ENCODE measurements at places on chromosomes 2 and 18.

DNA sequence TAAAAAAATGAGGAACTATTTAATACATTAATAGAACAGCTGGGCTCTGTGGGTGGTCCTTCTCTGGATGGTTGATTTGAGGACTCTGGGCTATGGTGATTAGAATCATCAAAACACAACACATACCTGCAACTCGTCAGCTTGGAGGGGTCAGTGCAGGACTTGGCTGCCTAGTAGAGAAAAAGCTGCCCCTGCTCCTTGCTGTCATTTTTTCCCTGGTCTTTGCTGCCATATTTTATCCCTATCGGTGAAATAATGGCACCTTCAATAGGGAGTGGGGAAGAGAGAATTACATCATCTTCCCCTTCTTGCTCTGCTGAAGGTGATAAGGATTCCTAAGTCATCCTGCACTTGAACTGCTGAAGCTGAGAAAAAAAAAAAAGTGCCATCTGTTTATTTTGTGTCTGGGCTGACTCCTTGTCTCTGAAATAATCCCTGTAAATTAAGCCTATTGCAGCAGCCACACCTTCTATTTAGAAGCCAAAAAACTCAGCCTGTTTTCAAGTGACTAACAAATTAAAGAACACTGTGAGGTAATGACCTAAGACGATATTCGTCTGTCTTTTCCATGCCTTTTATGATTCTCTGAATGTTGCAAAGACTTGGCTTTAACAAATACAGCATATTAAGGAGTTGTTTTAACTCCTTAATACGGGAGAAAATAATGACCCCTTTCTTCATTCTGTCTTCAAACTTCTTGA is 89.3 kb downstream of the ACVR1 start:
- no peak for DNase-seq

- no peak for DNase-seq
These were observed 8.0 kb downstream of the CD8A start for GRCh38 chr2:86782748-86783147.

GRCh38 chr2:240998995-240999791 is 775 bp downstream of the SNED1 start:
- DNase-seq: no peak

- DNase-seq: no peak
These were observed 131.2 kb downstream of the WDSUB1 start for GRCh38 chr2:159155320-159155719.

DNA sequence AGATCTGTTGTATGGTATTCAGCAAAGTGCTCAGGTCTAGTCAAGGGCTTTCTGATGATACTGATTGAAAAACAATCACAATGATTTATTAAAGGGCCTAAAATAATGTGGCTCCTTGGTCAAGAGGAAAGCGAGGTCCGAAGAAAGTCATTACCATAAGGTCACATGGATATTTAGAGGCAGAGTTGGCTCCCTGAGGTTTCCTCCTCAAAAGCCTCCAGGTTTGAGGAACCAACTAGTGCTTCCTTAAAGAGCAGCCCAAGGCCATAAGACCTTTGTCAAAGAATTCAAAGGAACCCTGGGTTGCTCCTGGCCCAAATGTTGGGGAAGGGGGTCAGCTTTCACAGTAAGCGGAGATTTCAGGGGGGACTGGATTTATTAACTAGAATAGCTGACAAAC is 280.7 kb upstream of the ATP5MC3 start:
- no peak for DNase-seq

DNA sequence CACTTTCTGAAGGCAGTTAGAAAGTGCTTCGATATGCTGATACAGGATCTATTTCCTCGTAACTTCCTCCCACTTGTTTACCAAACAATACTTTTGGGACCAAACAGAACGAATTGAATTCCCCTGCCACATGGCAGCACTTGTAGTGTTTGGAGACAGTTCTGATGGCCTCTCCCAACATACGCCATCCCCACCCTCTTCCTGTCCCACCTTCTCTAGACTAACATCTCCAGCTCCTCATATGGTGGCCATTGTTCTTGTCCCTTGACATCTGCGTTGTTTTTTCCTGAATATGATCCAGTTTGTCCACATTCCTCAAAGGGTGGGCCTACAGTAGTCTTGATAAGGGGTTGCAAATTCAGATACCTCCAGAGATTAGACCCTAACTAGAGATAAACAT is 53.4 kb upstream of the ANKRD44 start:
- DNase-seq: no peak

GRCh38 chr2:239142806-239143205 is 258.0 kb downstream of the HDAC4 start:
- no peak for DNase-seq

- DNase-seq: no peak
These were observed 41.6 kb downstream of the LAMA3 start for GRCh38 chr18:23730857-23731256.

- DNase-seq: no peak
These were observed 39.6 kb downstream of the FAM171B start for GRCh38 chr2:186733414-186733813.

DNA sequence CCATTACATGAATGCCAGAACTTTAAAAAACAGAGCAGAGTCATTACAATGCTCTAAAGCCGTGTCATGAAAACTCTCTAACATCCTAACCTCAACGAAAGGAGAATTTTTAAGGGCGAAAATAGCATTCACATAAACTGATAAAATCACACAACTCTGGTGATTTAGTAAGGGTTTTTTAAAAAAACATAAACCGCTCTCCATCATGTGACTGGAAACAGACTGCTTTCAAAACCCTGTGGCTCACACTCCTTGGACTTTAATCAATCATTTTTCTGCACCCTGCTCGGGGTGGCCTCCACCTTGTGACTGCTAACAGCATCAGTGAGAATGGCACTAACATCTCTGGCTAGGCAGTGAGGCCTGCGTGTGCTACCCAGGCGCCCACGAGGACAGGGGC is 12.1 kb downstream of the DOCK10 start:
- no peak for DNase-seq

- DNase-seq: no peak
These were observed 105.2 kb upstream of the YWHAQ start for GRCh38 chr2:9736021-9736420.

DNA sequence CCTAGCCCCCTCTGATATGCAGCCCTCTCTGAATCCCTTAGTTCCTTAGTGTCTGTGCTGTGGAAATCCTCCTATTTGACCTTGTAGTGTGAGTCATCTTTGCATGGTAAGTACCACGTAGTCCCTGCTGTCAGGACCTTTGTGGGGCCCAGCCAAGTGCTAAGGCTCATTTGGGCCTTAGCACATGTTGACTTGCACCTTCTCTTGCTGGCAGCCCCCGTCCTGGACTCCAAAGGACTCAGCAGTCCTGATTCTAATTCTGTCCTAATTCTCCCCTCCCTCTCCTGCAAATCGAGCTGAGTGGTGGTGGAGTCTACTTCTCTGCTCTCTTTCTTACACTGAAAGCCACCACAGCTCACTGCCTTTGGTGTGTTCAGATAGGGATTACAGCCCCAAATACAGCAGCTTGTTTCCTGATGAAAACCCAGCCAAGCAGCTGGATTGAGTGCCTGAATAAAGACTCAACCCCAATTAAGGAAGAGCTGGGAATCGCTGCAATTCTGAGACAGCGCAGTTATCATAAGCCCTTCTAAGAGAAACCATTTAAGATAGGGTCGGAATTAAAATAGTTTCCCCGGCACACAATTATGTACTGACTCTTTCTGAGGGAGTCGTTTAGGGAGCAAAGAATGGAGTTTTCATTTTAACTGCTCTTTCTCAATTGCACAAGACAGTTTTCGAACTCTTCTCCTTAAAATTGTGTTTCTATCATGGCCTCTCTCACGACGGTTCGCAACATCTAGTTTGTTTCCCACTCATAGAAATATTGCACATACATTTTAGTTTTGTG is 215.6 kb upstream of the TNP1 start:
- DNase-seq: no peak

DNA sequence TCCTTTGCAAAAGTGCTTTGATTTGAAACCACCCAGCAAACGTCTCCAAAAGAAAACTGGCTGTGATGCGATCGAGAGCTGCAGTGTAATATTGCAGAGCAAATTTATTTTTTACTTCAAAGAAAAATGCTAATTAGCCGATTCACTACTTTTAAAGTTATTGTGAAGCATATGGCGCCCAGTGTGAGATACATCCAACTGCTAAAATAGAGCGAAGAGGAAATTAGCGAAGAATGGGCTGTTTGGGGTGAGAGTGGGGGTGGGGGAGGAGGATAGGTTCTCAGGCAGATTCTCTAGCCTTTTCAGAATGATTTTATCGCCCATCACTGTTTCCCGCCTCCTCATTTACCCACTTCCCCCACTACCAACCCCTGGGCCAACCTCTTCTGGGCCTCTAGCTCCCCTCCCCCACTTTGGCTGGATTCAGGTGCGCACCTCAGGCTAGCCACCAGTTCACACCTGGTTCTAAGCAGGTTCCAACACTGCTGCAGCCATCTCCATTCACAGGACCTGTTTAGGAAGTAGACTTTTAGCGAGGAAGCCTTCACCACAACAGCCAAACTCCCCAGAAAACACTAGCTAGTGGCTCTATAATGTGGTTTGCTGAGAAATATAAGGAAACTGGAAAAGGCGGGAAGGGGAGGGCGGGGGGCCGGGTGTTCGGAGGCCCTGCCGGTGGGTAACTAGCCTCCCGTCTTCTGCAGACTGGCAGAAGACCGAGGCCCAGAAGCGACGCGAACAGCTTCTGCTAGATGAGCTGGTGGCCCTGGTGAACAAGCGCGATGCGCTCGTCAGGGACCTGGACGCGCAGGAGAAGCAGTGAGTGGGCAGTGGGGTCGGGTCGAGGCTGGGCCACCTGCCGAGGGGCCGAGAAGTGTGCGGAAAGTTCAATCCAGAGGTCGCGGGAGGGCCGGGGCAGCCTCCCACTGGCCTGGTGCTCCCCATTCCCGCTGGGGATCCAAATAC is 6.0 kb upstream of the OTX1 start:
- no peak for DNase-seq

DNA sequence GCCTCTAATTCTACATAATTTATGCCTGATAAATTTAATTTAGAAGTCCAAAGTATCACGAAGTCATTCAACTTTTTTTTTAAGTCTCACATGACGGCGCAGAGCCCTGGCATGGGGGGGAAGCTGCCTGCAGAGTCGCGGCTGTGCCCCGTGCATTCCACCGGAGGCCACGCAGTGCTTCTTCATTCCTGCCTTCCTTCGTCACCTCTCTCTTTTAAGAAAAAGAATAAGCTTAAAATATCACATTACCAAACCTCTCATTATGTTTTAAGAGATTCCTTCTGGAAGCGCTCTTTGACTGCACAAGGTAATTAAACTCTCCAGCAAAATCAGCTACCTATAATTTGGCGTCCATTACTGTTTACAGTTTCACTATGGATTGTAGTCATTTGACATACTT is 20.3 kb upstream of the KIDINS220 start:
- no peak for DNase-seq

GRCh38 chr2:28465148-28465885 is 30.5 kb upstream of the PLB1 start:
- no peak for DNase-seq

- DNase-seq: no peak
These were observed 47.4 kb downstream of the DNAJC10 start for GRCh38 chr2:182763311-182763912.

DNA sequence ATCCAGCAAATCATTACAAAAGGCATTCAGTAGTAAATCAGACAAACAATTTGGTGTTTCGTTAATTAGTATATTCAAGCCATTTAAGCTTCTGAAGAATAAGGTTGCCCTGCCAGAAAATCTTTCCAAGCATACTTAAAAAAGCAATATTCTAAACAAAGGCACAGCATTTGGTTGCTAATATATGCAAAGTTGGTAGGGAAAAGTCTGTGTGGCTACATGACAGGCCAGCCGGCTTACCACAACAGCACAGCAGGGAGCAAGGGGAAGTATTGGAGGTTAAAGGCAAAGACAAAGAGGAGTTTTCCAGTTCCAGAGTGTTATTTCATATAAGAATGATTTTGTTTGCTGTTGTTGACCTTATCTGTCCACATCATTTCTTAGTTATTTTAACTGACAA is 282.3 kb downstream of the MBD5 start:
- DNase-seq: no peak

DNA sequence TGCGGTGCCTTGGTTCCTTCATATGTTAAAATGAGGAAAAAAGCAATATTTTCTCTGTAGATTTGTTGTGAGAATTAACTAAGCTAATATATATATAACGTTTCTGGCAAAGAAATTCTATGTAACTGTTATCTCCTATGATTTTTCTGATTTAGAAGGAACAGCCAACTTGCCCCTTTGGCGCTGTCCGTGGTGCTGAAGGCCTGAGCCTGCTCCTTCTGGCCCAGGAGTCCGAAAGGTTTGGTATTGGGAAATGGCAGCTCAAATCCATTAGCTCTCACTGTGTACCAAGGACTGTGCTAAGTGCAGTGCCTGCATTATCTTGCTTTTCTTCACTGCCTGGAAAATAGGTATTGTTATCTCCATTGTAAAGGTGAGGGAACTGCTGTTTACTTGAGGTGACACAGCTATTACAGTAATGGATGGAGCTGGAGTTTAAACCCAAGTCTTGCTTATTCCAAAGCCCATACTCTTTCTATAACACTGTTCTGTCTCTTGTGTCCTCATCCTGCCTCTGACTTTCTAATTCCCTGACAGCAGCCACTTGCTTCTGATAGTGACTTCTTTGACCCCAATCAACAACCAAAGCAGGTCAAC is 52.2 kb downstream of the C1QL2 start:
- no peak for DNase-seq

- no peak for DNase-seq
These were observed 65.3 kb downstream of the TWIST2 start for GRCh38 chr2:238912916-238913875.

DNA sequence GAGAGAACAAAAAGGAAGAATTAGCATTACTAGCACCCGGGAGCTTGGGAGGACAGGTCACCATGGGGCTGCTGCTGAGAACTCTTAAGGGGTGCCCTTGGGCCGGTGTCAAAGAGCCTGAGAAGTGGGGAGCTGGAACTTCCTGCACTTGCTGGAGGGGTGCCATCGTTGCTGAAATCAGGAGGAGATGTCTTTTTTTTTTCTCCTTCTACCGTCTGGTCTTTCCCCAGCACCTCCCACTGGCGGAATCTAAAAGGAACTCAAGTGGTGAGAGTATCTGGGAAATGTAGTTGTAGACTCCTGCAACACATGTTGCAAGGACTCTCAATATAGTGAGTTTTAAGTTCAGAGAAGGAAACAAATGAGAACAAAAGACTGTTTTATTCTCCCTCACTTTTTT is 6.1 kb upstream of the AMMECR1L start:
- DNase-seq: no peak

DNA sequence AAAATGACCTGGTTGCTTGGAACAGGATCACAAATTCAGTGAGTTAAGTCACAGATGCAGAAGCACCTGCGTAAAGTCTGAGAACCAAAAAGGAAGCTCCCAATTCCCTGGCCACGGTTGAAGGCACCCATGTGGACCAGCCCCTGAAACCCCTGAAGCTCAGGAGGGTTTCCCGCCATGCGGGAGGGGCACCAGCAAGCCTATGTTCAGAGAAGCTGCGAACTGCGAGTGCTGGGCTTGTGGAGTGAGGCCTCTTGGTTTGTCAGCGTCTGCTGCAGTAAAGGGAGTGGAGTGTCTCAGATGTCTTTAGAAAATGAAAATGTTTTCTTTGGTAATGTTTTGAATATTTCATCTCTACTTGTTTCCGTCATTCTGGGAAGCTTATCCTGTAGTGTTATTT is 16.1 kb upstream of the ACKR3 start:
- DNase-seq: no peak
